ENCODE measurements at places on chromosomes 1 and 21. TPM values are rescaled to one million over a fixed set of nuclear protein-coding genes. Genes with fewer than 3 reads are reported as not detected.

GNPAT gene
- total RNA-seq = 61.0 TPM

AJAP1 gene
- total RNA-seq = 0.05 TPM

HAO2 gene
- not detected for total RNA-seq

LCE2A gene
- not detected for total RNA-seq

RAB7B gene
- total RNA-seq = 1.2 TPM

NT5C1A gene
- 30.4 TPM for total RNA-seq

PAX7 gene
- not detected for total RNA-seq

SPRR2F gene
- total RNA-seq = not detected

SAMSN1 gene
- 1.3 TPM for total RNA-seq

CELF3 gene
- not detected for total RNA-seq

SHE gene
- 11.0 TPM for total RNA-seq

CNTN2 gene
- 0.38 TPM for total RNA-seq

USP21 gene
- total RNA-seq = 19.0 TPM

MMP23B gene
- total RNA-seq = 25.1 TPM

ATG4C gene
- total RNA-seq = 11.5 TPM

GBP5 gene
- 1.7 TPM for total RNA-seq

PDZK1 gene
- total RNA-seq = not detected

HTR6 gene
- total RNA-seq = not detected

LAMB3 gene
- 5.0 TPM for total RNA-seq

ANXA9 gene
- not detected for total RNA-seq

POTED gene
- not detected for total RNA-seq

PCBP3 gene
- 2.0 TPM for total RNA-seq

SLC2A5 gene
- 2.1 TPM for total RNA-seq

OR2T8 gene
- not detected for total RNA-seq
